Activated naive CD4-positive, alpha-beta T cell treated with anti-CD3 and anti-CD28 coated beads, Interleukin-2, amount 50 U/mL, for 72 hours (primary cell): ENCODE measurements at places on chromosomes 4 and X.
A peak's percentile ranks its signal among the peaks of the same experiment; 100 is the strongest.

DNA sequence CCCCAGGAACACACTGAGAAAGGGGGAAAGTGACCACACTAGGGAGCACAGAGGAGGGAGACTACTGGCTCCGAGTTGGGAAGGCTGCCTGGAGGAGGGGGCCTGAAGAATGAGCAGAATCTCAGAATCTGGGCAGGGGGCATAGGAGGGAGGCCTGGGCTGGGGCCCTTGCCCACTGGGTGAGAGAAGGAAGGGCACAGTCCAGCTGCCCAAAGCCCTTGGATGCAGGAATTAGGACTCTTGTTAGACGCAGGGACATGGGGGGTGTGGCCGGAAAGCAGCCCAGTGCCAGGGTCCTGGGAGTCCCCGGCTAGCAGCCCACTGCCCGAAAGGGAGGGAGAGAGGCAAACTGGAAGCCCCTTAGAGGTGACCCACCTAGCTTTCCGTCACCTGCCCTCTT lies 1.9 kb upstream of the DUSP9 start:
- DNase-seq: no peak

GRCh38 chrX:123807835-123808416 lies 51.9 kb upstream of the XIAP start:
- no peak for DNase-seq

DNA sequence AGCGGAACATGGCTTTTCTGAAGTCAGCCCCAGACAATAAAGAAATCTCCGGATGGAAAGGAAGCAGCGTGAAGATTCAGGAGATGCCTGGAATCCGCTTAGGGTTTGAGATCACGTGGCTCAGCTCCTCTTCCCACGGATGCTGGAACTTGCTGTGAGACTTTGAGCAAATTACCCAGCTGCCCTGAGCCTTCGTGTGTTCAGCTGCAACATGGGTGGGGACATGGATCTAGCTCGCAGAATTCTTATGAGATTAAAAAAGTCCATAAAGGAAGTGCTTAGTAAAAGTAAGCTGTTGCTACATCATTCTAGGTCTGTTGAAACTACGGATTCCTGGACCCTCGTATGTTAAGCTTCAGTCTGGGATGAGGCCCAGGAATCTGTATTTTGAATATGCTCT lies 55.7 kb upstream of the STIM2 start:
- DNase-seq: no peak

- no peak for DNase-seq
Observed at GRCh38 chrX:136496186-136496763, 1.1 kb upstream of the HTATSF1 start.

DNA sequence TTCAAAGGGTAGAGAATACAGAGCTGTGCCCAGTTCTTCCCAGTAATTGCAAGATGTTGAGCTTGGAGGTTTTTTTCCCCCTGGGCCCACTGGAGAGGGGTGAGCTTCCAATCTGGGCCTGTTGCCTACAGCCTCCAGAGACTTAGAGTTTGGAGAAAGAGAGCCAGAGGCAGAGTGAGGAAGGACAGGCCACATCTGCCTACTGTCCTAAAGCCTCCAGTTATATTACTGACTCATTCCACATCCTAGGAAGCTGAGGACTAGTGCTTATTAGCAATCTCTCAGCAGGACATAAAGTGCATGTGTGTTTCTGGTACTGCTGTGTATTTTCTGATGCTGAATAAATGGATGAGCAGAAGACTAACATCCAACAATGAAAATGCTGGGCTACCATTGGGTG lies 181.0 kb upstream of the MAMLD1 start:
- DNase-seq: no peak

- no peak for DNase-seq
Observed at GRCh38 chr4:24772061-24772705, 23.2 kb upstream of the SOD3 start.

DNA sequence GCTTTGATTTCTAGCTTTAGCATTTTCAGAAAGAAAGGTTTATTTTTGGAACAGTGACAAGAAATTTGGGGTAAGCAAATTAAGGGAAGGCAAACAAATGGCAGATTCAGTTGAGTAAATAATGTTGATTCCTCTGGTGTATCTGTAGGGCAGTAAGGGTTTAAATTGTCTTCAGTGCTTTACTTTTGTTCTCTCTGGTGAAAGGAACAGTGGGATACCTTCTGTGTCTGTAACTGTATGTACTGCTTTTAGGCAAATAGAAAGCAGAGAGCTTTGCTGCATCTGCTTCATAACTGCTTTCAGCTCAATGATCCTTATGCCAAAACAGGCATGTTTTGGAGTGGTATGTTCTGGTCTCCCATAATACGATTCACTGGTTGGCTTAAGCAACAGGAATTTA lies 932.1 kb upstream of the SLIT2 start:
- no peak for DNase-seq

DNA sequence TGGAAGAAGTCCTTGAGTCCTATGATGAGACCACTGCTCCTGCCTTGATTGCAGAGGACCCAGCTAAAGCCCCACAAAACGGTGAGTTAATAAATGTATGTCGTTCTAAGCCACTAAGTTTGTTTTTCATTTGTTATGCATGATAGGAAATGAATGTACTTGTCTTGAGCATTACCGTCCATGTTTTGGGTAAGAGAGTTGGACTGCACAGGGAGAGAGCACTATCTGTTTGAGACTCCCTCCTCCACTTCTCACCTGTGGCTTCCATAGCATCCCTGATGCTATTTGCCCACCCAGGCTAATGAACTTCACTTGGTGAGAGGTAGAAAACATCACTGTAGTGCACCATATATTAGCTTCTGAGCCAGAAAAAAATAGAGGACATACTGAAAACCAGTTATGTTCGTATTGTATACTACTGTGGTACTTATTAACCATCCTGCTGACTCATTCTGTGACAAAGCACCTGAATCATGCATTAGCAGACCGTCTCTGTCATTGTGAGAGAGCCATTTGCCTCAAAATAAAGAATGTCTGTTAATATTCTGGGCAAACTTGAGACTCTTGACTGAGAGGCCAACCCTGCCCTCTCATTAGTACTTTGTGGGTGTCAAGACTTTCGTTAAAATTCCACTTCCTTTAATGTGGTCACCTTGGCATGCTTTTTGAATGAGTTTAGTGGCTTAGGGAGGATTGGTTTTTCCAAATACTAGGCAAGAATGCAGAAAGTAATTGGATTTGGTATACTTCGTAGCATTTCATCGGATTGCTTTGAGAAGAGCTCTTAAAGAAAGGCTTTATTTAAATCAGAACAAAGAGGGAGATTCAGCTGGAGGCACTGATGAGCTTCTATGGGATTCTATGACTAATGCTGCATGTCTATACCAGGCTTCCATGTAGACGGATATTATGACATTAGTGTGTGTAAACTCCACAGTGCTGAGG lies 99.3 kb upstream of the GRPR start:
- DNase-seq: no peak

- no peak for DNase-seq
Observed at GRCh38 chrX:120365320-120365719, 3.4 kb downstream of the ATP1B4 start.

DNA sequence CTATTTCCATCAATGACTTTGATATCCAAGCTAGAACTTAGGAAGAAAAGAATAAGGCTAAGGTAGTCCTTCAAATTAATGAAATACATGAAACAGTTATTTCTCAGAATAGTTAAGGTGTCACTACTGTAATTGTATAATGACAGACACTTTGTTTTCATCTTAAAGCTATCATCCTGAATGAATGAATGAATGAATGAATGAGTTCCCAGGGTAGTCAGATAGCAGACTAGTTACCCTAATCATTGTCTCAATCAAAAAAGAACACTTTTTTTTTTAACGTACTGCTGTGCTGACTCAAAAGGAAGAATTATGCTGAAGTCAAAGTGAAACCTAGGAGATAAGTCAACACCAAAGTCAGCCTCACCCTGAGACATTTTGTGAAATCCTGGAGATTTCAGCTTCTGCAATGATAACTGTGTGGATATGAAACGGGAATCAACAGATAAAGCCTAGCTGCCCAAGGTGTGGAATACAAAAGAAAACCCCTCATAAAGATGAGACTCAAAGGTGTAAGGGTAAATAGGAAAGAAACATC lies 68.3 kb upstream of the CNKSR2 start:
- no peak for DNase-seq

- DNase-seq: peak; percentile 87
Observed at GRCh38 chr4:184514121-184514988, 40.0 kb upstream of the IRF2 start.

GRCh38 chr4:99946356-99947189 lies at the start of gene DNAJB14:
Gene DNAJB14, minus strand, starts transcription at chr4:99946618. Its CDS starts 47 bp downstream, at chr4:99946571.
- DNase-seq: peak; percentile 83
